ENCODE measurements at places on chromosomes 7 and 10. TPM values are rescaled to one million over a fixed set of nuclear protein-coding genes. Genes with fewer than 3 reads are reported as not detected.

The OR9A2 gene
- total RNA-seq = not detected

The FKBP6 gene
- total RNA-seq = not detected

The MGAM2 gene
- total RNA-seq = not detected

The INHBA gene
- total RNA-seq = not detected

DNA sequence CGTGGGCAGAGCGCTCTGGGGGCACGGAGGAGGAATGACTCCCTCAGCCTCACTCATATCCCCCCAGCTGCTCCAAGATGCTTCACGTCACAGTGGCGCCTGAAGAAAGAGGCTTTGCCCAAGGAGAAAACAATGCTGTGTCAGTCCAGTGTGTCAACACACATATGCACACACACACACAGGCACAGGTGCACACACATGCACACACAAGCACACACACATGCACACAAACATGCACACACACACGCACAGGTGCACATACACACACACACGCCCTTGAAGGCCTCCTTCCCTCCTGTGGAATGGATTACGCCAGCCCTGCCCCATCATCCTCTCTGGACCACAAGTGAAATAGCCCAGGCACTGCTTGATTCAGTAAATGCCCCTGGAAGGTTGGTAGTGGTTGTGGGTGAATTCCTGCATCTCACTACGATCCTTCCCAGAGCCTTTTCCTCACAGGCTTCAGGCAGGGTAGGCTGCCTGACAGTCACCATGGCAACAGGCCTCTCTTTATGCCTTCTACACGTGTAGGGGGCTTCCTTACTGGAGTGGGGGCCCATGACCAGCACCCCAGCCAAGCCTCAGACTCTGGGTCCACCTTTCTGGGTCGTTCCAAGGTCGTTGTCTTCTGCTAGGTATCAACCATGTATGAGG is 371.5 kb upstream of the PODXL start:
- H3K4me3 ChIP-seq = no peak overlapping the region
- no peak for DNase-seq
- H3K27me3 ChIP-seq = peaks cover 3% of the 10 kb centered on the region
- no peak overlapping the region for H3K27ac ChIP-seq

- peaks cover 26% of the 10 kb centered on the region for H3K4me1 ChIP-seq
- H3K4me3 ChIP-seq = no peak overlapping the region
- no peak for DNase-seq
Observed at GRCh38 chr10:49167425-49168170, 20.6 kb downstream of the TMEM273 start.

DNA sequence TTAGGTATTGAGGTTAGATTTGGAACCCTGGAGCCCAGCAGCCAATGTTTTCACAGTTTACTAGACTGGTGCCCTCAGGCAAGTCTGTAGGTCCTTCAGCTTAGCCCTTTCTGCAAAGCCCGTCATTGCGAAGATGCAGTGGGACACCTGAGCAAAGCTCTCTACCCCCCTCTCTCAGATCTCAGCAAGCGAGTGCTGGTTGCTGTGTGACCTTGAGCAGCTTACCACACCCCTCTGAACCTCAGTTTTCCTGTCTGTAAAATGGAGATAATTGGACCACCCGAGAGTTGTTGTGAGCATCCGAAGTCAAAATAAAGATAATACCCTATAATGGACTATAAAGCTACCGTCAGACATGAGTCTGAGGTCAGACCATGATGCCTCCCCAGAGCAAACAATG is 3.7 kb downstream of the NPC1L1 start:
- no peak overlapping the region for H3K27ac ChIP-seq
- no peaks in the 10 kb centered on the region for H3K27me3 ChIP-seq
- no peaks in the 10 kb centered on the region for H3K36me3 ChIP-seq
- H3K4me1 ChIP-seq = no peaks in the 10 kb centered on the region
- H3K4me3 ChIP-seq = no peak overlapping the region
- DNase-seq = no peak

- H3K36me3 ChIP-seq = no peaks in the 10 kb centered on the region
- no peak for DNase-seq
- no peaks in the 10 kb centered on the region for H3K4me1 ChIP-seq
- H3K4me3 ChIP-seq = no peak overlapping the region
- H3K27ac ChIP-seq = no peak overlapping the region
- no peaks in the 10 kb centered on the region for H3K27me3 ChIP-seq
Observed at GRCh38 chr7:94962661-94963060, 55.3 kb downstream of the PPP1R9A start.

DNA sequence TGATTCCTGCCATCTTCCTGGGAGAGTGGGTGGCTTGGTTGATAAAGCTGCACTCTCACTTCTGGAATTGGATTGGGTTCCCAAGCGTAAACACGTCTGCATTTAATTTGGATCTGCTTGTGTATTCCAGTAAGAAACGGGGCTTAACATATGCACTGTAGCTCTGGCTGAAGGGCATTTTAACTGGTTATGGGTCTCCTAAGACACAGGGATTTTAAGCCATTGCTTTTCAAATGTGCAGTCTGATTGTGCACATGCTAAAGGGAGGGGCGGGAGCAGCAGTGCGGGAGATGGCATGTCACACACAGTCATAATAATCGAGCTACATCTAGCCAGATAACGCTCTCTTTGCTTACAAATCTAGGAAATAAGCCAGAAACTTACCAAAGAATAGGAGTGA is 247.3 kb upstream of the LYZL1 start:
- H3K4me3 ChIP-seq = no peak overlapping the region
- H3K4me1 ChIP-seq = peaks cover 5% of the 10 kb centered on the region
- no peaks in the 10 kb centered on the region for H3K36me3 ChIP-seq
- DNase-seq = no peak

DNA sequence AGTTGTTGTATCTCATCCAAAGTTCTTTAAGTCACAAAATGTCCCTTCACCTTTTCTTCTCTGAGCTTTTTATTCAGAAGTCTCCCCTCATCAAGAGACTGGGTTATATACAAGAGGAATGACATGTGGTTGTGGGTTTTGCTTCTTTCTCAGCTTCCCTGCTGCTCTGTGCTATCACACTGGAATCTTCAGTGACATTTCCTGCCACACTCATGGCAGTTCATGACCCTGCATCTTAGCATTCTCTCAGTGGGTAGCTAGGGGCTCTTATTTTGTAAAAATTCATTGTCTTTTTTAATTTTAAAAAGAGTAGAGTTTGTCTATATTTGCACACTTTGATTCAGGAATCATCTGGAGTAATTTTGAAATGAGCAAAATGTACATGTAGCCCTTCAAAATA is 236.9 kb upstream of the TMEM229A start:
- H3K36me3 ChIP-seq = no peaks in the 10 kb centered on the region
- no peak for DNase-seq
- H3K27ac ChIP-seq = no peak overlapping the region
- H3K4me1 ChIP-seq = no peaks in the 10 kb centered on the region

GRCh38 chr7:106871793-106872571 is 6.9 kb downstream of the PIK3CG start:
- peak overlapping the region; percentile 59 for H3K4me3 ChIP-seq
- DNase-seq = no peak
- peaks cover 71% of the 10 kb centered on the region for H3K4me1 ChIP-seq
- no peaks in the 10 kb centered on the region for H3K27me3 ChIP-seq
- peak overlapping the region; percentile 31 for H3K27ac ChIP-seq

DNA sequence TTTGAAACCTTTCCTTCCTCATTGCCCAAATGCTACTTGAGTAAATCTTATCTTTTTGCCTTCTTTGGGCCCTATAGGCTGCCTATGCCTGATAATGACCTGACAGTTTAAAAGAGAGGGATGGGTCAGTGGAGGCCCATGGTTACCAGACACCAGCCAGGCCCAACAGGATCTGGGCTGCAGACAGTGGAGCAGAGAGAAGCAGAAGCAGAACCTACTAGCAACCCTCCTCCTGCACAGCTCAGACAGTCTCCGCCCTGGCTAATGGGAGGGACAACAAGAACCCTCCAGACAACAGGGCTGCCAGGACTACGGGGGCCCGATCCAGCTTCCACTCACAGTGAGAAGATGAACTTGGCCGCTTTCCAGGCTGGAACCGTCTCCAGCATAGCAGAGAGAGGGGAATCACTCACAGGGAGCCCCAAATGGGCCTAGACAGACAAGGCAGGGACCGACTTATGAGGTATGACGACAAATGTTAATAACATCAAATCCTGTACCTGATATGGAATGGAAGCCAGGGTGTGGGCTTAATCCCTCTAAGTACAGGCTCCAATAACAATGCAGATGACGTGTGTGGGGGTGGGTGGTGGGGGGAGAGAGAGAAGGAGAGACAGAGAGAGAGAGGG is 31.7 kb upstream of the DGKI start:
- no peaks in the 10 kb centered on the region for H3K27me3 ChIP-seq
- no peak for DNase-seq
- no peak overlapping the region for H3K4me3 ChIP-seq
- peaks cover 35% of the 10 kb centered on the region for H3K36me3 ChIP-seq
